ENCODE measurements at places on chromosomes 12 and 14. TPM values are rescaled to one million over a fixed set of nuclear protein-coding genes. Genes with fewer than 3 reads are reported as not detected.

DNA sequence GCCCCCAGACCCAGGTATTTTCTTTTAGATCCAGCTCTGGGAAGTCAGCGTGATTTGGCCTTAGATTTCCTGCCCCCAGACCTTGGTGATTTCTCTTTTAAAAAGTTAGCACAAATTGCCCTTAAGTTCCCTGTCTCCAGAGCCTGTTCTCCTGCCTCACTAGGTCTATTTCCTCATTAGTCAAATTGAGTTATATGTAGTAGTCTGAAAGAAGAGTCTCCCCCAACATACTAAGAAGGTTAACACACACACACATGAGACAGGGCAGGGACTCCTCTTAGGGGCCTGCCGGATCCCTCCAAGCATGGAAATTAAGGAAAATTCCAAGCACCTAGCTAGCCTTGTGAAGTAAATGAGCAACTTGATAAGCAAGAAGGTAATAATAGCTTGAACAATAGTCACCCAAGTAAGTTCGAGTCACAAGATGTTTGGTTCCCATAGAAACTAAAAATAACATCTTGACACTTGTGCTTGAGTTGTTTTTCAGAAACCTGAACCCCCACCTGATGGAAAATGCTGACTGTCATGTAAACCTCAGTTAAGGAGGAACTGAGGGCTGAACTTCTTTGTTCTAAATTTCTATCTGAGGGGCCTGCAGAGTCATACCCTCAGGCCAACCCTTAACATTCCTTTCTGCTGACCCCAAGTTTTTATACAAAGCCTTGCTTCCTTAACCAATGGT, 51.6 kb downstream of the CAND1 start:
- no peaks in the 10 kb centered on the region for H3K27me3 ChIP-seq
- peaks cover 13% of the 10 kb centered on the region for H3K4me1 ChIP-seq
- no peak overlapping the region for H3K27ac ChIP-seq
- no peak overlapping the region for H3K4me3 ChIP-seq

The FERMT2 gene
- total RNA-seq, result 3.6 TPM

The ITGA7 gene
- 5.5 TPM for total RNA-seq

DNA sequence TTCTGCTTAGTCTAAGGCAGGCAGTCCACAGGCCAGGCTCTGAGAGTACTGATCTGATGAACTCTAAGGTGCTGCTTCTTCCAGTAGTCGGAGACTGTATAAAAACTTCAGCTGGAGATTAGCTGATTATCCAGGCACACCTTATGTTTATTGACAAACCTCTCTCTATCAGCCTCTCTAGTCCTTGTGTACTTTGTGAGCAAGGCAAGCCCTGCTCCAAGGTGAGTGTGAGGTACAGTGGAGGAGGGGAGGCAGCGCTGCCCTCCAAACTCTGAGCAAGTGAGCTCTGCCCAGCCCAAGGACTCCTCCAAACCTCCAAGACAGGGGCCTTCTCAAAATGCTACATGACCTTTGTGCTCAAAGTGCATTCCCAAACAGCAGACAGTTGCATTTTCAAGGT, 95.9 kb upstream of the CDKN3 start:
- DNase-seq, result no peak
- H3K27ac ChIP-seq, result no peak overlapping the region
- H3K4me1 ChIP-seq, result no peaks in the 10 kb centered on the region
- peaks cover 22% of the 10 kb centered on the region for H3K27me3 ChIP-seq
- H3K4me3 ChIP-seq, result no peak overlapping the region

DNA sequence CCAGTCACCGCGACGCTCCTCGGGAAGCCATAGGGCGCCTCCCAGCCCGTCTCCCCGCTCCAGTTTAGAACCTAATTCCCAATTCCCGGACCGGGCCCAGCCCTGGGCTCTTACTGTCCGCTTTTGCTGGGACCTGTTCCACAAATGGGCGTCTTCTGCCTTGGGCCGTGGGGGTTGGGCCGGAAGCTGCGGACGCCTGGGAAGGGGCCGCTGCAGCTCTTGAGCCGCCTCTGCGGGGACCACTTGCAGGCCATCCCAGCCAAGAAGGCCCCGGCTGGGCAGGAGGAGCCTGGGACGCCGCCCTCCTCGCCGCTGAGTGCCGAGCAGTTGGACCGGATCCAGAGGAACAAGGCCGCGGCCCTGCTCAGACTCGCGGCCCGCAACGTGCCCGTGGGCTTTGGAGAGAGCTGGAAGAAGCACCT, 797 bp downstream of the UNG start:
- peaks cover 27% of the 10 kb centered on the region for H3K4me1 ChIP-seq
- H3K36me3 ChIP-seq, result peaks cover 31% of the 10 kb centered on the region
- H3K27me3 ChIP-seq, result no peaks in the 10 kb centered on the region
- peak overlapping the region; percentile 42 for H3K27ac ChIP-seq
- DNase-seq, result no peak

DNA sequence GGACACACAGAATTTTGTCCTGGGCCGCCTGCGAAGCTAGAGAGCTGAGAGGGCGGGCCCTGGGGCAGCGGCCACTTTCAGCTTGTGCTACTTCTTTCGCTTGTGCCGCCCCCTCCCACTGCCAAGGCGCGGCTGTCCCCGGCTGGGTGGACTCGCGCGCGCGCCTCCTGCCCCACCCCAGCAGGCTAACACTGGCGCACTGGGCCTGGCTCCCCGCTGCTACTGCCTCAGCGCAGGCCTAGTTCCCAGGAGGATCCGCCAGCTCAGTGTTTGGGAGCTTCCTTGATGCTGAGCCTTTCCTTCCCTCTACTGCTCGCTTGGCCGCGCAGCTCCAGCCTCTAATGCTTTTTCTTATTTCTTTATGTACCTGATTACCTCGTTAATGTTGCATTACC, 27.4 kb upstream of the METAP2 start:
- H3K4me3 ChIP-seq, result no peak overlapping the region
- peak; percentile 7 for DNase-seq
- H3K27me3 ChIP-seq, result peaks cover 35% of the 10 kb centered on the region
- peaks cover 2% of the 10 kb centered on the region for H3K4me1 ChIP-seq

DNA sequence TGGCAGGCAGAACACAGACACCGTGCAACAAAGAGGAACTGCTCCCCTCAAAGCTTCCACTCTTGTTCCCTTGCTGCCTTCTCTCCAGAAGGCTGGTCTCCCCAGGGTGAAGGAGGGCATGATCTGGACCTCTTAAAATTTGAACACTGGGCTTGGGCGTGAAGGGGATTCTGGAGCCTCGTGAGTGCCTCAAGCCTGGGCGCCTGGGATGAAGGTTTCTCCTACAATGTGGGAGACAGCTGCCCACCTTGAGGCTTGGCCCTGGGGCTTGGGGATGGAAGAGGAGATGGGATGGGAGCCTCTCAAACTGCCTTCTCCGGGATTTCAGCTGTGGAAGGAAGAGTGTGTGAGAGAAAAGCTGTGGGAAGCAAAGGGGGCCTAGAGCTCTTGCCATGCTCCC, 7.8 kb upstream of the RIN3 start:
- DNase-seq, result no peak
- H3K4me1 ChIP-seq, result peaks cover 7% of the 10 kb centered on the region
- H3K4me3 ChIP-seq, result no peak overlapping the region
- H3K36me3 ChIP-seq, result no peaks in the 10 kb centered on the region
- H3K27ac ChIP-seq, result no peak overlapping the region
- H3K27me3 ChIP-seq, result no peaks in the 10 kb centered on the region

- no peak for DNase-seq
- H3K4me1 ChIP-seq, result no peaks in the 10 kb centered on the region
- H3K27ac ChIP-seq, result no peak overlapping the region
Measured at GRCh38 chr14:79467835-79468234, 743.5 kb downstream of the DIO2 start.
